ENCODE measurements at places on chromosomes 3 and 15.

DNA sequence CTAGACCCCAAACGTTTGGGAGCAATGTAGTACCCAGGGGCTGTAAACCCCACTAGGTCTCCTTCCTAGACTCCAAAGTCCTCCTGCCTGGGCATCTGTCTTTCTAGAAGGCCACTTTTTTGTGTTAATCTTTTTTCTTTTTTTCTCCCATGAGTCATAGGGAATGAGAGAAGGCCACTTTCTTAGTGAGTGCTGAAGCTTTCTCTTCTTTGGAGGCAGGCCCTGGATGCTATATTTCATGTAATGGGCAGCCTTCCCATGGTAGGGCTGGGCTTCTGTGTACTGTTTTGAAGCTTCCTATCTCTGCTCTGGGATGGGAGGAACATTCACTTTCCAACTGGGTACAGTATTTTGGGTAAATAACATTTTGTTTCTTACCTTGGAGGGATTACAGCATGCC is 15.2 kb upstream of the RTP2 start:
- DNase-seq: no peak

DNA sequence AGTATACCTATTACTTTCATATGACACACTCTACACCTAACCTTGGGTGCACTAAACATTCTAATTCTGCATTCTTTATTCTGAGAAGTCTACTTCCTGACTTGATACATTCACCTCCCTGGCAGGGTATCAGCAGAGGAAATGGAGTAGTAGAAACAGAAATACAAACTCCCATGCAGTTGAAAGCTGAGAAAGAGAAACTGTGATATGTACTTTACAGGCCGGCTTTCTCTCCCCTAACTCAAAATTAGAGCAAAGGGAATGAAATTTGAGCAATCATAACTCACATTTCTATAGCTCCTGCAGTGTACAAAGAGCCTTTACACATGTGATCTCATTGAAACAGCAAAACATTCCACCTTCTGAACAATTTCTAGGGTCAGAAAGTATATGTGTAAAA is 135.5 kb upstream of the COL8A1 start:
- no peak for DNase-seq

DNA sequence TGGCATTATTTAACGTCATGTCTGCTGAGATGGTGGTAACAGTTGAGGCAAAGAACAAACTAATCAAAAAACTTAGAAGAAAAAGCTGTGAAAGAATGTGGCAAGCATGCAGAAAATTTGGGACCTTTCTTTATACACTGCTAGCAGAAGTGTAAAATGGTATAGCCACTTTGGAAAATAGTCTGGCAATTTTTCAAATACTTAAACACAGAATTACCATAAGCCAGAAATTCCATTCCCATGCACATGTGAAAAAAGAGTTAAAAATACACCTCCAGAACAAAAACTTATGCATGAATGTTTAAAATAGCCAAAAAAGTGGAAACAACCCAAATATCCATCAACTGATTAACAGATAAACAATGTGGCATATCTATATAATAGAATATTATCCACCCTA is 613.3 kb downstream of the TBL1XR1 start:
- no peak for DNase-seq

GRCh38 chr3:16810593-16811367 is 74.0 kb upstream of the PLCL2 start:
- no peak for DNase-seq

GRCh38 chr3:73787620-73788019 is 162.9 kb upstream of the PDZRN3 start:
- DNase-seq: no peak

GRCh38 chr15:80489030-80489594 is 84.9 kb downstream of the ARNT2 start:
- DNase-seq: no peak

GRCh38 chr15:27268923-27269322 is 297.9 kb downstream of the GABRG3 start:
- no peak for DNase-seq

GRCh38 chr3:51384055-51384725 is 901 bp upstream of the MANF start:
- DNase-seq: peak; percentile 58

DNA sequence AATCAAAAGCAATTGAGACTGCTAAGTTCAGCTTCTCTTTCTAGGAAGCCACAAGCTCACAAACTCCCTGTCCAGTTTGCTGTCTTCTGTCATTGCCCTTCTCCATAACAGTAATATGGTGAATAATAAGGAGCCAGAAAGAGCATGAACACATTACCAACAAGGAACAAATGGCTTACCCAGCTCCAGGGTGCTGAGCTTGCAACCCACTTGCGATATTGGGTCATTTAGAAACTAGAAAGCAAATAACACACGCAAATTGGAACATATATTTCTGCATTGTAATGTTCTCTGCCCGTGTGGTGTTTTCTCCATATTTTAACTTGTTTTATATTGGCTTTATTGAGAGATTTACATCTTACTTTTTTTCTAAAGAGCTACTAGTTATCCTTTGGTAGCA is 325.3 kb downstream of the GBE1 start:
- no peak for DNase-seq

DNA sequence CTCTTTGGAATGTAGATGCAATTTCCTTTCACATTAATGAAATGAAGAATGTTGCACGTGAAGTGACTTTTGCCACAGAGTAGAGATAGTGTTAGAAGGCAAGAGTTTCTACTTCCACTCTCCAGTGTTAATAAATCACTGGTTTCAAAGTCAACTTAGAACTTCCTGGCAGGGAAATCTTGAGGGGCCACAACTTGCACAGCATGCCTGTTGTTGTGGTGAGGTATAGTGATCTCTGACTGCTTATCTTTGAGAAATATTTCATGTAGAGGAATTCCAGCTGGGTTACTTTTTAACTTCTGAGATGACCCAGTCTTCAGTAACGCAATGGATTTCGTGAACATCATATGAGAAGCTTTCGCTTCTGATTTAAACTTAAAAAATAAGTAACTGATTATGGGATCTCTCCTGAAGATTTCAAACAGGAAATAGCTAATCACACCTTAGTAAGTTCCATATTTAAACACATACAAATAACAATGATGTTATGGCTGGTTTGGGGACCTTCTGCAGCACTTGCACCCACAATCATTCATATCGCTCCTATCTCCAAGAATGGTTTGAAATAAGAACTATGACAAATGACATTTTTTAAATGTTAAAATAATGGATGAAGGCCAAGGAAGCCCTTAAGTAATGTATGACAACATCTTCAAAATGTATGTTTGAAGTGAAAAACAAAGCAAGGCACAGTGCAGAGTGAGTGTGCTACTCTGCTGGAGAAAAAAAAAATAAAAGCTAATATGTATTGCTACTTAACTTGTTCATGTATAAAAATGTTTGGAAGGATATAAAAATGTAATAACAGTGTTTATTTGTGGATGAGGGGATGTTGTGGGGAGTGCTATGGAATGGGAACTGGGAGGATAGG is 726.5 kb upstream of the NECTIN3 start:
- no peak for DNase-seq

- peak; percentile 74 for DNase-seq
These were observed 63.5 kb upstream of the CLDN18 start for GRCh38 chr3:137946356-137946973.

- DNase-seq: no peak
These were observed 9.3 kb upstream of the LINGO1 start for GRCh38 chr15:77641999-77642398.

DNA sequence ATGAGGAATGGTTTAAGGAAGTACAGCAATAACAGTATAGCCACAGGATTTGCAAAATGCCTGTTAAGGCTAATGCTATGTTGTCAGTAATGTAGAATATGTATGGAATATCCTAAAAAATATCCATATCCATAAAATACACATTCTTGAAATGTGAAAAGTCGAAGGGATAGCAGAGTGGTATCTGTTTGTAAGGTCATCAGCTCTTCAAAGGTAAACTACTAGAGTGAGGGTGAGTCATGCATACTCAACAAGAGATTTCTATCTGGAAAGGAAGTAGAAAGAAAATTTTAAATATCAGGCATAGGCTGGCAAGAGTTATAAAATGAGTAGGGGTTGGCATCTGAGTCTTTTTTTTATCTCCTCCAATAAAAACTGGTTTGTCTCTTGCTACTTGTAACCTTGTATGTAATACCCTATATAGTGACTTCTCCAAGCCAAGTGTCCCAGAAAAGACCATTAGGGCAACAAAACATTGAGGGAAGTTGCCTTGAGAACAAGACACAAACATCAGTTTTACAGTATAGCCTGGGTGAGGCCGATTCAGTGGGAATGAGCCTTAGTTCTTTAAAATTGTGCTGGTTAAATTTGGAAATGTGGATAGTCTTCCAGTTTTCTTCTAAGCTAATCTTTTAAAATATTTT is 103.1 kb downstream of the SPATA16 start:
- DNase-seq: no peak

DNA sequence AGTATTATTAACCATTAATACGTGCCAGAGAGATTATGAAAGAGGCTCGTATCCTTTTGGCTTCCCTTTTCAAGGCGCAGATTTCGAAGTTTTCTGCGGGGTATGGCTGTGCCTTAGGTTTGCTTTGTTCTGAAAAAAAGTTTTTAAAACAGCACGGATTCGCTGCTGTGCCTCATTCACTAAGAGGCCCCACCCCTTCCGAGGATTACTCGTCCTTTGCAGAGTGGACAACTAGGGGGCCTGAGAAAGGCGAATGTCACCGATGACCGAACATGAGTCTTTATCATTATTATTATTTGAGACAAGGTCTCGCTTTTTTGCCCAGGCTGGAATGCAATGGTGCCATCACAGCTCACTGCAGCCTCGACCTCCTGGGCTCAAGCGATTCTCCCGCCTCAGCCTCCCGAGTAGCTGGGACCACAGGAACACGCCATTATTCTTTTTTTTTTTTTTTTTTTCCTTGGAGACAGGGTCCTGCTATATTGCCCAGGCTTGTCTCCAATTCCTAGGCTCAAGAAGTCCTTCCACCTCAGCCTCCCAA is 684 bp upstream of the RPS27L start:
- peak; percentile 49 for DNase-seq

DNA sequence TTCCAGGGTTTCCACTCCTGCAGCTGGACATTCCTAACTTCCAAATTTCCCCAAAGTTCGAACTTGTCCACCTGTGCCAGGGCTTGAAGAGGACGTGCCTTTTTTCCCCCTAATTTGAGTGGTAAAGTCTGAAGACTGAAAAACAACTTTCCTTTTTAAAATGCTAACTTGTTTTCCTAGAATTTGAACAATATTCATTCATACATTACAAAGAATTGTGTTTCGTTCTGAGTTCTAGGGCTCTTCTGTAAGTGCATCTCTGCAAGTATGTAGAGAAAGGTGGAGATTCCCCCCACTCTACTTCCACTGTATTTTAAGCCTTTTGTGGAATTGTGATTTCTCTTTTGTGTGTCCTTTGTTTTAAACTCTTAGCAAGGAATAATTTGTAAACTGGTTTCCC is 9.4 kb downstream of the DPH3 start:
- no peak for DNase-seq

DNA sequence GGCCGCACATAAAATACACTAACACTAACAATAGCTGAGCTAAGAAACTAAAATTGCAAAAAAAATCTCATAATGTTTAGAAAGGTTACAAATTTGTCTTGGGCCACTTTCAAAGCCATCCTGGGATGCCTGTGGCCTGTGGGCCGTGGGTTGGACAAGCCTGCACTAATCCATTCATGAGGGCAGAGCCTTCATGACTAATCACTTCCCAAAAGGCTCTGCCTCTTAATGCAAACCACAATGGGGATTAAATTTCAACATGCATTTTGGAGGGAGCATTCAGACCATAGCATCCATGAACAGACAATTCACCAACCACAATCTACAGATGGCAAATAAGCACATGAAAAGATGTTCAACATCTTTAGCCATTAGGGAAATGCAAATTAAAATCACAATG is 128.2 kb downstream of the SUCLG2 start:
- DNase-seq: no peak

GRCh38 chr3:122100083-122100482 is 44.9 kb downstream of the CD86 start:
- DNase-seq: no peak

DNA sequence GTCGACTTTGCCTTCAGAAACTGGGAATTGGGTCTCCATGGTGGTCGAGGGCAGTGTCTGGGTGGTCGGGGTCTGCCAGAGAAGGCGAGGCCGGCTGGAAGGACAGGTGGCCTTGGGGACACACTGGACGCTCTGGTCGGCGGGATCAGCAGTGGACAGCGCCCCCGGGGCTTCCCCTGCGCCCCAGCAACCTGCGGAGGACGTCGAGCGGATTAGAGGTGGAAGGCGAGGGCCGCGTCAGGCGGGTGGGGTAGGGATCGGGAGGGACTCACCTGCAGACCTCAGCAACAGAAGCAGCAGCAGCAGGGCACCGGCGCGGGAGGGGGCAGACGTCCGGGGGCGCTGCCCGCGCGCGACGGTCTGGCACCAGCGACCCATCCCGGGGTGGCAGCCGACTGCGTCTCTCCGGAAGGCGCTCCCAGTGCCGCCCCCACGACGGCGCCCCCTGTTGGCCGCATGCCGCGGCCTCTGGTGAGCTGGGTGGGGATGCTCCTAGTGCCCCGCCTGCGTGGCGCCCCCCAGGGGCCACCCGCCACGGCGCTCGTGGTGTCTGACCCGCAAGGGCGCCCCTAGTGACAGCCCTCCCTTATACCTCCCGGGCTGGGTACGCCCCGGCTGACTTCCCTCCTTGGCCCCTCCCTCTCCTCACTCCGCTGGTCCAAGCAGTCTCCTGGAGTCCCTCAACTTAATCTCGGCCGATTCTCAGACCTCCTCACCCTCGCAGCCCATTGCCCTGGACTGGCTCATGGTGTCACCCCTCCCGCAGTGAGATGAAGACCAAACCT is at the start of gene PRSS50:
Gene PRSS50, minus strand, starts transcription at position 423 of the 785 bp plus-strand sequence. Its CDS starts 45 bp downstream, at position 378.
- no peak for DNase-seq

DNA sequence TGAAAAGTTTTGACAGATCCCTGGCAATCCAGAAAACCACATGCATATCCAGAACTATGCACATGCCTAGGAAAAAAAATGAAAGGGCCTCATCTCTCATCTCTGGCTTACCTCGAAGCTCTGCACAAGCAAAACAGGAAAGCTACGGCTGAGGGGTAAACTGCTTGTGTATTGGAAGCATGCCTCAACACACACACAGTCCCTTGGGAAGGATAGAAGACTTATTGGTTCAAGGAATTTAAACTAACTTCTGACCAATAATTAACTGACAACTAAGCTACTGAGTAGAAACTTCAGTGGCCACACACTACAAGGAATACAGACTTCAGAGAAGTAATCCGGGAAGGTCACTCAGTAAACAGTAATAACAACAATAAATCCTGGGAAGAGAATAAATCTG is 59.9 kb upstream of the POMGNT2 start:
- no peak for DNase-seq

- DNase-seq: no peak
These were observed 228.9 kb upstream of the PRICKLE2 start for GRCh38 chr3:64454179-64454578.

- no peak for DNase-seq
These were observed 273.6 kb downstream of the CNTN4 start for GRCh38 chr3:2372306-2372705.

Measured in nephron progenitor cell (in vitro differentiated cells).